ENCODE measurements at places on chromosomes 3 and 15.

DNA sequence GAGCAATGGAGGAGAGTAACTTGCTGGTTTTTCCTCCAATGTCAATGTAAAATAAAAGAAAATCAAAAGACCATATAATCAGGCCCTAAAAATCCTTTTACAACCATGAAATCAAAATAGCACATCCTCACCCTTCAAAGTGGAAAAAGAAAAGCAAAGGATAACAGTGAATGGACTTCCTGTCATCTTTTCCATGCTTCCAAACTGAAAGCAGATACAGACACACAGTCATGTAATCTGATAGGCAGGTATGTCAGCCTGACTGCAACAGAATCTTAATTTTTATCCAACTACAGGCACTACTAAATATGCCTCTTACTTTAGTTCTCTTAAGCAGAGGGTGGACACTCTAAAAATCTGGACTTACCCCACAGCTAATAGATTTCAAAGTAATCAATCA is 27.8 kb upstream of the IGDCC4 start:
- no peak for DNase-seq

GRCh38 chr3:188200481-188200880 is 46.5 kb downstream of the LPP start:
- DNase-seq, result no peak

- DNase-seq, result no peak
Observed at GRCh38 chr15:84922530-84922929, 38.1 kb downstream of the SLC28A1 start.

GRCh38 chr15:51160484-51160883 is 65.8 kb upstream of the TNFAIP8L3 start:
- no peak for DNase-seq

DNA sequence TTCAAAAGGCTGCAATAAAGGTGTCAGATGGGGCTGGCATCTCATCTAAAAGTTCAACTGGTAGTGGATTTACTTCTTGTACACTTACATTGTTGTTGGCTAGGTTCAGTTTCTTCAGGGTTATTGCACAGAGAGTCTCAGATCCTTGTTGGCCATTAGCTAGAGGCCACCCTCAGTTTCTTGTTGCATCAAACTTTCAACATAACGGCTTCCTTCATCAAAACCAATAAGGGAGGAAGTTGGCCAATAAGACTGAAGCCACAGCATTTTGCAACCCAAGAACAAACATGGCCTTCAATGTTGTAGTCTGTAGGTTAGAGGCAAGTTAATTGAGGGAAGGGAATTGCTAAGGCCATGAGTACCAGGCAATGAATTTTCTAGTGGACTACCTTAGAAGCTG is 218.0 kb downstream of the ZBBX start:
- no peak for DNase-seq

DNA sequence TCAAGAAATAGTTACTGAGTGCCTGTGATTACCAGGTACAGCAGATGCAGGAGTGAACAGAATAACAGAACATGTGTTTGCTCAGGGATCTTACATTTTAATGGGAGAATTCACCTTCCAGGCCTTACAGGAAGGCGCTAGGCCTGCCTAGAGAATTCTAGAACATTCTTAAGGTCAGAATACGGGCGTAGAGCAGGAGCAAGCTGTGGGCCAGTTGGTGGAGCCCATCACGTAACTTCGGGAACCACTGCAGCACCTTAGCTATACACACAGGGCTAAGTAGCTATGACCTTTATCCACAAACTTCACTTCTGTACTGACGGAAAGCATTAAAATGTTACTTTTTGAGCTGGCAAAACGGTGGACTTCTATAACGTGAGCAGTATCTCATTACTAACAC is 743 bp upstream of the DAZL start:
- DNase-seq, result no peak

GRCh38 chr3:13008155-13008995 is 64.9 kb downstream of the IQSEC1 start:
- DNase-seq, result no peak

GRCh38 chr3:100048248-100048647 is 66.1 kb downstream of the FILIP1L start:
- DNase-seq, result no peak

- no peak for DNase-seq
Observed at GRCh38 chr3:108407886-108408285, 102.5 kb downstream of the MYH15 start.

DNA sequence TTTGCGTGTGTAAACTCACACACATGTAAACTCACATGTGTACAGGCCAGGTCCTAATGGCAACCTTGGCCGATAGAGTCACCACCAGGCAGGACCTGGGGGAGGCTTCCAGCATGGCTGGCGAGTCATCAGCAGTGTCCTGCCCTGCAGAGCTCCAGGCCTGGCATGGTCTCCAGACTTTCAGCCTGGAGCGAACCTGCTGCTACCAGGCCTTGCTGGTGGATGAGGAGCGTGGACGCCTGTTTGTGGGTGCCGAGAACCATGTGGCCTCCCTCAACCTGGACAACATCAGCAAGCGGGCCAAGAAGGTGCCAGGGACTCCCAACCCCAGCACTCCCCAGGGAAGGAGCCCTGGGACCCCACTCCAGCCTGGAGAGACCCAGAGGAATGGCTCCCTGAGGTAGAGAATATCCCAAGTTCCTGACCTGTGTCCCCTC is 1.0 kb downstream of the SEMA3B start:
- no peak for DNase-seq

- DNase-seq, result no peak
Observed at GRCh38 chr3:7759630-7760029, 742.0 kb upstream of the LMCD1 start.

DNA sequence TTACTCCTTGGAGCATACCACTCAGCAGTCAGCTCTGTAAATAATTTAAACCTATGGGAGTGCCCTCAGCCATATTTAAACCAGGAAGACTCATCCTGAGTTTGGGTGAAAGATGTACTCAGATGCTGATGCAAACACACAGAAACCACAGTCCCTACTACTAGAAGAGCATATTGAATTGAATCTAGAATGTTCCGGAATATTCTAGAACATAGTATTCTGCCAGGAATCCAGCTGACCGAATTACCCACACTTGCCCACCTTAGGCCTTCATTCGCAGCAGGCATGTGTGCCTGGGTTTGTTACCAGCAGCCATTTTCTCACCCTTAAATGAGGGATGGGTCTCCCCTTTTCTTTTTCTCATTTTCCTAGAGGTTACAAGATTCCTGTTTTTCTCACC is 202.4 kb upstream of the ICE2 start:
- no peak for DNase-seq

DNA sequence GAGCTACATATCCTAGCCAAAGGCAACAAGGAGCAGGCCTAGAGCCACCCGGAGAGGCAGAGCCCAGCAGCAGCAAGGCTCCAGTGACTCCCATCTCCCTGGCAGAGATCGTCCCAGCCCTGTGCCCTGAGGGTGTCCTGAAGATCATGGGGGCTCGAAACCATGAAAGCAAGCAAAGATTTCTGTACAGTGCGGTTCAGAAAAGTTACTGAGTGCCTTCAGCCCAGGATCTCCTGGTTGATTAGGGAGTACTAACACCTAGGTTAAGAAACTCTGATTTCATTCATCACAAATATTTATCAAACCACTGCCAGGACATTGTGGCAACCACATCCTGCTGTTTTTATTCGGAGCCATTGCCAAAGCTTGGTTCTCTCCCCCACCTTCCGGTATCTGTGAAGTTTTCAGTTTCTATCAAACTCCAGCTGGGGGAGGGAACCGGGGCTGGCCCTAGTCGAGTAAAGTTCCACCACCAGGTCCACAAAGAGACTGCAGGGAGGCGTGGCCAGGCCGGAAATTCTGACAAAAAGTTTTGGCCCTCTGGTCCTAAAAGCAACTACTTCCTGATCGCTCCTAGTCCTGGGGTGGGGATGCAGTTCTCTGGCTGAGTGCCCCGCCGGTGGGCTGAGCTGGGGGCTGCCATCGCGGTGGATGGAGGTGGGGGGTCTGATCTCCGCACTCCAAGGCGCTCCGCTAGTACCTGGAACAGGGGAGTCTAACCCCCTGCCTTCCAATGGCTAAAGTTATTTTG is 1.2 kb downstream of the RAB43 start:
- no peak for DNase-seq

DNA sequence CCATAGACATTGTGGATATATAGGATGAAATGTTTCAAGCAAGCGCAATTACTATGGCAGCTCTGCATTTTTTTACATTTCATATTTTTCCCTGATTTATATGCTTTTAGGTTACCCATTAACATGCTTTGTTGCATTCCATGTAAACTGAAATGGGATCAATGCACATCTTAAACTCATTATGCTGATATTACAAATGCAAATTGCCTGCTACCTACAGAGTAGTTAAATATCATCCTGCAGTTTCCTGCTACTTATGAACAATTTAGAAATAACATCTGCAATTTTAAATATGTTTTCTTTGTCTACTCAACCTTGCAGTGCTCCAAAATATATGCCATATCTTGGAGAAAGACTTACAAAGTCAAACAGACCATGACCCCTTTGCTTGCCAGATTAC is 526.9 kb upstream of the NECTIN3 start:
- DNase-seq, result no peak

GRCh38 chr3:142053835-142054234 is 95.5 kb downstream of the TFDP2 start:
- no peak for DNase-seq

- DNase-seq, result no peak
Observed at GRCh38 chr3:193134856-193135255, 106.2 kb upstream of the PLAAT1 start.

DNA sequence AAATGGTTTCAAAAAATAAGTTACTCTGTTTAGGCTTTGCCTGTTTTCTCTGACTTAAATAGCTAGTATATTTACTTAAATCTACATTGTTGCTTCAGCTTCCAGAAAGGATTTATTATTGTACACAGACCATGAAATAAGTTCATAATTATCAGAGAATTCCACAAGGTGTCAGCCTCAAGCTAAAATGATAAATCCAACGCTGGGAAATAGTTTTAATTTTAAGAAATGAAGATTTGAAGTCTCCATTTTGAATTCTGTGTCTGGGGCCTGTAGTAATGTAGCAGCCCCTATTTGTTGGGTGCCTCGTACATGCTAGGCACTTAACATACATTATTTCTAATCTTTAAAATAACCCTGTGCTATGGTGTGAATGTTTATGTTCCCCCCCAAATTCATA is 92.6 kb upstream of the KCNMB2 start:
- DNase-seq, result no peak

- no peak for DNase-seq
Observed at GRCh38 chr15:48695088-48695826, 49.7 kb upstream of the FBN1 start.

DNA sequence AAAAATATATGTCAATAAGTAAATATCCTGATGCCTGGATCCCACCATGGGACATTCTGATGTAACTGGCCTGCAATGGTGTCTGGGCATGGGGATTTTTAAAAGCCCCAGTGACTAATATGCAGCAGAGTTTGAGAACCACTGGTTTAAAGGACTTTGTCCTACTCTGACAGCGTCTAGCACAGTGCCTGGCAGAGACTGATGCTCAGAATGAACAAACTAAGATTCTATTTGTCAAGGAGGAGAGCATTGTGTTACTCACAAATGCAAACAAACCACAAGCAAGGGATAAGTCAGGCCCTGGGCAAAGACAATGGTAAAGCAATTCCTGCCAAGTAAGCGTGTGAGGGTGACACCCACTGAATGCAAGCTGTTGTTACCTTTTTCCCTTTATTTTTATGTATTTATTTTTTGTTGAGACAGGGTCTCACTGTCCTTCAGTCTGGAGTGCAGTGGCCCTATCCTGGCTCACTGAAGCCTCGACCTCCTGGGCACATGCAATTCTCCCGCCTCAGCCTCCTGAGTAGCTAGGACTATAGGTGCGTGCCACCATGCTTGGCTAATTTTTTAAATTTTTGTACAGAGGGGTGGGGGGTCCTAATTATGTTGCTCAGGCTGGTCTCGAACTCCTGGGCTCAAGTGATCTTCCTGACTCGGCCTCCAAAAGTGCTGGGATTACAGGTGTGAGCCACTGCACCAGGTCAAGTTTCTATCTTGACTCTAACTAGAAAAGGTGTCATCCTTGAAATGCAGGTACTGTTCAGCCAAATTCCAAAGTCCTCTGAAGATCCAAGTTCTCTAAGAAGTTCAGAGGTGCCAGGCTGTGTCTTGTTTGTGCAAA is 909 bp upstream of the GPD1L start:
- no peak for DNase-seq

DNA sequence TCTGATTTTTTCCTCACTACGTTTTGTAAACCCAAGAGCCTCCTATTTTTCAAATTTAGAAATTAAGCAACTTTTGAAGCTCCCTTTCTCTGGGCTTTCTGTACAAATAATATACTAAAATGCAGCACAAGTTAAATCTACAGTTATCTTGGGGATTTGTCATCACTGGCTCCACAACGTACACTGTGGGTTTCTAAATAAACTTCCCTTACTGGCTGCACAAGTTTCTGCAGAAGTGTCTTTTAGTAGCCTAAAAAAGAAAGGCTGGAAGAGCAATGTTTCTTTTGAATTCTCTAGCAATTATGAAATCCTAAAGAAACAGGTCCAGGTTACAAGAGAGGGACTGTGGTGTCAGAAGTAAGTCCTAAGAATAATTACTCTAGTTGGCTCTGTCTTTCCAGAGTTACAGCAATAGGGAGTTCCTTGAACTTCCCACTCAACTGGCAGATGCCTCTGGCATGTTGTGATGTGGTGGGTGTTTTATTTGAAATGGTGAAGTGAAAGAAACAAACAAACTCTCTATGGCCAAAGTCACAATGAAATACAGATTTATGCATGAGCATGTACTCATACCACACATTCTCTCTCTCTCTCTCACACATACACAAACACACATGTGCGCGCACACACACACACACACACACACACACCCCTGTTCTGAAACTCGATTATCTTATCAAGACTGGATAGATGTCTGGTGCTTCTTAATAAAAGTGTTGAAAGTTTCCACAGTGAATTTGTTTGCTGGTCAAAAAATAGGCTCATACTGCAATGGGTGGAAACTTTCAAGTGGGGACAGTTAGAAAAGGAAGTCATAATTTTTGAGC is 198.2 kb downstream of the SSR3 start:
- DNase-seq, result no peak

DNA sequence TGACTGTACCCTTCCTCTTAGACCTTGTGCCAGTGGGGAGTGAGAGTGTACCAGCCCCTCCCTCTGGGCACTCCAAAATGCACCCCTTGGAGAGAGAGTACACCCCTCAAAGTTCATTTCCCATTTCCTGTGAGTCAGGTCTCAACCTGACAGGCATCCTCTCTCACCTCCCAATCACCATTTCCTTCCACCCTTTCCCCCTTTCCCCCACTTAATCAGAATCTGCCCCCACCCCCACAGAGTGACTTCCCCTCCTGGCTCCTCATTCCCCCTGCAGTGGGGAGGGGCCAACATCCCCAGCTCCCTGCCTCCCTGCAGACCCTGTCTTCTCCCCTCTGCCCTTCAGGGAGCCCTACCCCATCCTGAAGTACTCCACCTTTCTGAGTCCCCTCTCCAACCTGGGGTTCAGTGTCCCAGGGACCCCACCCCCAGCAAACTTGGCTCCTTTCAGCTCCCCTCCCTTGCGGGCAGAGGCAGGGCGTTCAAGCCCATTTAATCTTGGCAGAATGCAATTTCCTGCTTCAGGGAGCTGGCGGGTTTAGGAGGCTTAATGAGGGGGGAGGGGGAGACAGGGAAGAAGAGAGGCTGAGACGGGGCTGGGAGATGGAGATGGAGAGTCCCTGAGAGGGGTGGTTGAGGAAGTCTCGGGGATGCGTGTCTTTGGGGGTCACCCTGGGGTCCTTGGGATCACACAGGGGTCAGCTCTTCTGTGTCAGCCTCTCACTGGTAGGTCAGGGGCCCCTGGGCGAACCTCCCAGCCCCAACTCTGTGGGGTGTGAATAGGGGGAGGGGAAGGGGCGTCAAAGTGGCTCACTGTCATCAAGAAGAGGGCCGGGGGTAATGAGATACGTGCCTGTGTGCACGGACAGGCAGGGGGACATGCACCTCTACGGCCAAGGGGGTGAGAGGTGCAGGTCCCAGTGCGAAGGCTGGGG is 16.6 kb upstream of the SEMA3F start:
- no peak for DNase-seq

All from SHP77 treated with DMSO at 0.1 percent for 48 hours (cell line).